Left ventricle myocardium superior (tissue), 1 donor: ENCODE measurements at places on chromosomes 5 and 9.
A peak's percentile ranks its signal among the peaks of the same experiment; 100 is the strongest.

GRCh38 chr5:110836851-110837250, 98.0 kb downstream of the SLC25A46 start:
- no peak for DNase-seq

DNA sequence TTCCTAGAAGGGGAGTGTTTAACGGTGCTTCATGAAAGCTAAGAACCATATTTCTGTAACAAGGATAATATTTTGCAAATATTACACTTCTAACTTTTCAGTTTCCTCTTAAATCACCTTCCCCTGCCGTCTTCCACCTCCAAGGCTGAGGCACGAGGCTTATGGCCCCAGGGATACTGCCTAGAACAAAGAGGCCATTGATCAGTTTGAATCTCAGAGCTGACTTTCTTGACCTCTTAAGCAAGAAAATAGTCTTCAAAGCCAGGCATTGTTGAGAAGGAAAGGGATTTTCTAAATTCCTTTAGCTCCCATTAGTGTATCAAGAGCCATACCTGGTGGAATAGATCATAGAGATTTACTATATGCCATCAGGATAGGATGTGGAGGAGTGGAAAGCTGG, 566.2 kb downstream of the BNC2 start:
- no peak for DNase-seq

DNA sequence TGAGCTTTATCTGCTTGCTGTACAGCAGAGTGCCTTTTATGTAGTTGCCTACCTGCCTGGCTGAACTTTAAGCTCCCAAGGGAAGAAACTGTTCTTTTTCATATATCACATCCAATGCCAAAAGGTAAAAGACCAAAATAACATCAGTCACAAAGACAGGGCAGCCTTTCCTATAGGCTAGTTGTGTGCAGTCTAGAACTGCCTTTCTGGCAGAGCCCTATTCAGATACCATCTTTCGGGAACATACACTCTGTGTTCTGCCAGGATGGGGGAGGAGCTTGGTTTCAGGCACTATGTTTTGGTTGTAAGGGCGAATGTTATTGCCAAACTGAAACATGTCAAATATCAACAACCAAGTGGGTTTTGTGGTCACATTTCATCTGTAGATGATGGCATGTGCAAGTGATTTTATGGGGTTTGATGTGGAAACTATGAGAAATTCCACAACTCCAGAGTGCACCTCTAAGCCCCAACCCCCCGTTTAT, 314.5 kb downstream of the ADGRV1 start:
- no peak for DNase-seq

- DNase-seq, result no peak
Measured at GRCh38 chr9:35757226-35757891, 3.3 kb upstream of the MSMP start.

- DNase-seq, result no peak
Measured at GRCh38 chr9:33868440-33868973, 51.5 kb downstream of the UBE2R2 start.

GRCh38 chr5:84231433-84231832, 153.2 kb downstream of the EDIL3 start:
- DNase-seq, result no peak

GRCh38 chr5:55101556-55102276, 730 bp upstream of the GZMA start:
- DNase-seq, result no peak

- DNase-seq, result no peak
Measured at GRCh38 chr5:126865299-126865698, 88.4 kb downstream of the LMNB1 start.

GRCh38 chr5:28779161-28779754, 1740.9 kb upstream of the CDH9 start:
- DNase-seq, result no peak

DNA sequence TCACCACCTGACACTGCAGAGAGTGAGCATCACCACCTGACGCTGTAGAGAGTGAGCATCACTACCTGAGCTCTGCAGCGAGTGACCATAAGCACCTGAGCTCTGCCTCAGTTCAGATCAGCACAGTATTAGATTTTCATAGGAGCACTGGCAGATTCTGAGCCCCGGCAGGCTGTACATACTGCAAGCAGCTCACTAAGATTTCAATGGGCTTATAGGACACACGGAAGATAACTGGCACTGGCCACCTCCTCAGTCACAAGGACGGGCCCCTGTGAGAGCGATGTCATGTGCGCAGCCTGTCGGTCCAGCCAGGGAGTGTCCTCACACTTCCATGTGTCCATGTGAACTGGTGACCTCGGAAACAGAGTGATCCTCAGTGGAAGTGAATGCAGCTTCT, 153.5 kb upstream of the IRX2 start:
- DNase-seq, result no peak

DNA sequence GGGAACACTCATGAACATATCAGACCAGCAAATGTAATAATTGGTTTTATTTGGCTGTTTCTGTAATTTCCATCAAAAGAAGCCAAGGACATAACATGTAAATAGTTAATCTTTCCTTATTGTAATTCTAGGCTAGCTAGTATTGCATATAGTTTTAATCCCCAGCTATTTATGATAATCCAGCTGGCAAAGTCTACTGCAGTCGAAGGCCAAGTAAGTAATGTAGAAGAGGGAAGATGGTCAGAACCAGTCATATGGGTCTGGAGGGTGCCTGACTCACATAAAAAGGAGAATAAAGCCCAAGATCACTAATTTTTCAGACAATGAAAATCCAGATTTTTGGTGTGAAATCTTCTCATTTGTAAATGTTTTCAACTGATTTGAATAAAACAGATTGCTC, 106.3 kb downstream of the CCDC192 start:
- DNase-seq, result no peak

DNA sequence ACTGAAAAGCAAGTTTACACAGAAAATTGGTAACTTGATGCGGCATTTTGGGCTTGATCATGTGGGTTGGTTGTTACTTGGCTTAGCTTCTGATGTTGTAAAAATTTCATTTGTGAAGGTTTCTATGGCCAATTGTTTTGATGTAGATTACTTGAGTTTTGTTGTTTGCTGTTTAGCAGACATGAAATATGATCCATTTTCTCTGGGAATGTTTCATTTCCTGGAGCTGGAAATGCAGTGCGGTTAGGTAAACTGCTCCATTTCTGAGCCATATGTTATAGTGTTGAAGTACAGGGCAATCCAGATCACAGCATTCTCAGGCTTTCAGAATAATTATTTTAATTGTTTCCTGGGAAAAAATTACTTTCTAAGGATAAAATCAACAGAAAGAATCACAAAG, 396.9 kb downstream of the ENC1 start:
- DNase-seq, result no peak

- DNase-seq, result no peak
Measured at GRCh38 chr5:177124486-177124991, 9.0 kb upstream of the NSD1 start.

DNA sequence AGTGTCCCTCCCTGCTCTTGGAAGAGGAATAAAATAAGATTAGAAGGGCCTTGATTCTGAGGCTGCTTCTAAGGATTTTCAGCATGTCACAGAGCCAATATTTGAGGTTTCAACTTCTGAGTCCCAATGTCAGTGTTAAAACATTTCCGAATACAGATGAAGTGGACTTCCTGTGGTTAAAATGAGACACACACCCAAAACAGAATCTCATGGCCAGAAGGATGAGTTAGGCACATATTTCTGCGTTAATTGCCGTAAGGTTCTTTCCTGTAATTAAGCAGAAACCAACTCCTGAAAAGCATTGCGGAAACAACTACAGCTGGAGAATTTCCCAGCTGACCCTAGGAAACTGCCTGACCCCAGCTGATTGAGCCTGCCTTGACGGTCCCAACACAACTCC, 10.4 kb upstream of the ZNF354B start:
- DNase-seq, result no peak

DNA sequence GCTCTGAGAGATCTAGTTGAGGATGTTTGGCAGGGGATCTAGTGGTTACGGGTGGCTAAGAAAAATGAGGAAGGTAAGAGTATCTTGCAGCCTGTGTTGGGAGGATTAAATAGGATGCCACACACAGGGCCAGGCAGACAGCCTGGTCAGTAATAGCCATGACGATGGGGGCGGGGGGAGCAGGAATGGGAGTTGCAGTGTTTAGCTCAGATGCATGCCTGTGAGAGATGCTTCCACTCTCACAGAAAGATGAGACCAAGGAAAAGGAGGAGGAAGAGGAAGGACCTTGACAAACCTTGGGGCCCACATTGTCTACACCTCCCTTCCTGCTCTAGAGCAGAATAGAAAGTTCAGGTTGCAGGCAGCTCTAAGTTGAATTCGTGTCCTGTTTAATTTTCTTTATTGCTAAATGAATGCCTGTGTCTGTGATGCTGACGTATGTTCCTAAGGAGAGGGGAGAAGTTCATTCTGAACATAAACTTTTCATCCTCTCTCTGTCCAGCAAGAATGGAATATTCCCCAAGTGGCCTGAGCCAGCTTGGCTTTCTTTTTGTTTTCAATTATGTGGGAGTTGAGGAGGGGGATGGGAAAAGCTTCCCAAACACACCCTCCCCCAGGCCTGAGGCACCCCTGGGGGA, 28.7 kb downstream of the TGFBI start:
- DNase-seq, result no peak

GRCh38 chr5:14367364-14367763, 214.2 kb upstream of the OTULINL start:
- no peak for DNase-seq

- no peak for DNase-seq
Measured at GRCh38 chr9:95954940-95955339, 79.4 kb downstream of the ERCC6L2 start.

GRCh38 chr9:130138791-130139190, 33.4 kb upstream of the NCS1 start:
- peak; percentile 57 for DNase-seq

DNA sequence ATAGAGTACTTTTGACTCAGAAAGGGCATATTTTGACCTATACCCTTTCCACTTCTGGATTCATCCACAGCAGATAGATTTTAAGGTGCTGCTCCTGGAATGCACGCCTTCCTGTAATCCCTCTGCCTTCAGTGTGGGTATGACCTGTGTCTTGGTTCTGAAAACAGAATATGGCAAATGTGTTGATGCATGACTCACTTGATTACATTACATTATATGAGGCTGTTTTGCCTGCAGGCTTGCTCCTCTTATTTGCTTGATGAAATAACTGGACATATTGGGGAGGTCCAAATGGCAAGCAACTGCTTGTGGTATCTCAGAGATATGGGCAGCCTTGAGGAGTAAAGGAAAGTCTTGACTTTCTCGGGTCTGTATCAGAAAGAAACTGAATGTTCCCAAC, 468.6 kb downstream of the CDH18 start:
- DNase-seq, result no peak

GRCh38 chr5:6820851-6821479, 107.7 kb downstream of the TENT4A start:
- DNase-seq, result no peak

- DNase-seq, result no peak
Measured at GRCh38 chr9:935348-935965, 41.0 kb upstream of the DMRT3 start.

DNA sequence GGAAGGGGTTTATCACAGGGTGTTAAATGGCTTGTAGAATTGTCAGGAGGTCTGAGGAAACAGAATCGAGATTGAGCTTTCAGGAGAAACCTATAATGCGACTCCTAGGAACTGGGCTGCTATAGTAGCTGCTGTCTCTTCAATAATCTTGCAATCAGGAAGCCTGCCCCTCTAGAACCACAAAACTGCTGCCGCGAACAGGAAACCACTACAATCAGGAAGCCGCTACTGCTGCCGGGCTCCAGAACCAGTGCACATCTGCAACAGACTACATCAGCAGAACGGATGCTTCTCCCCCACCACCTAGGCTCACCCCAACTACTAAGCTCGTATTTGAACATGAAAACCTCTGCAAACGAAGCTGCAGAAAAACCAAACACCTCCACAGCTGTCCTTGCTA, 31.6 kb downstream of the TNFSF8 start:
- peak; percentile 48 for DNase-seq

DNA sequence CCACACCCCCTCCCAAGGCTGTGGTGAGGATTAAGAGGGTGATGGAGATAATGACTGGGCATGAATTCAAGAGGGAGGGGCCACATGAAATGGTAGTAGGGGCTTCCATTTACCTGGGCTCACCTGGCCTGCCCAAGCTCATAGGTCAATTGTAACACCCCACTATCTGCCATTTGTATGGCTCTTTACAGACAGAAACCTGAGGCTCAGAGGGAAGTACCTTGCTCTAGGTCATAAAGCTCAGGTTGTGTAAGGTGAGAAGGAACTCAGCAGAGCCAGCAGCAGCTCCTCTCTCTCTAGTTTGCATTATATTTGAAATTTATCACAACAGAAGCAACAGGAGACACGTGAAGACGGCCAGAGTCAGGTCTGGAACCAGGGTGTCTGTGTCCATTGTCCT, 133.4 kb upstream of the ALDH1B1 start:
- DNase-seq, result no peak

DNA sequence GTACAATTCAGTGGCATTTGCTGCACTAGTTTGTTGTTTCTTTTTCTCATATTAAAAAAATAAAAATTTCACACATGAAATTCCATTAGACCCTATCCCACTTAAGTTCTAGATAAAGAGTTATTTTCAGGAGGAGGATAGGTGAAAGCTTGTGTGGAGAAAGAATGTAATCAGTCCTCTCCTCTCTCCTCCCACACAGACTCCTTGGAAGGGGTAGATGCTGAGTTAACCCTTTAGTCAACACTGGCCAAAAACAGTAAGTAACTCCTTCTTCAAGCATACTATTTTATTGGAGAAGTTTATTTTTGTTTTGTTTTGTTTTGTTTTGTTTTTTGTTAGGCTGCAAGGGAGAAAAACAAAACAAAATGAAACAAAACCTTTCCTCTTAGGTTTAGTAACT, 30.6 kb upstream of the LMNB1 start:
- no peak for DNase-seq

- DNase-seq, result no peak
Measured at GRCh38 chr9:36946653-36947052, 87.4 kb downstream of the PAX5 start.

- DNase-seq, result no peak
Measured at GRCh38 chr5:120240706-120241105, 223.4 kb upstream of the PRR16 start.

GRCh38 chr5:163885117-163885516, 379.7 kb downstream of the MAT2B start:
- no peak for DNase-seq

GRCh38 chr9:73042155-73042554, 89.3 kb upstream of the ALDH1A1 start:
- no peak for DNase-seq

- no peak for DNase-seq
Measured at GRCh38 chr5:158116965-158117364, 258.0 kb upstream of the CLINT1 start.

DNA sequence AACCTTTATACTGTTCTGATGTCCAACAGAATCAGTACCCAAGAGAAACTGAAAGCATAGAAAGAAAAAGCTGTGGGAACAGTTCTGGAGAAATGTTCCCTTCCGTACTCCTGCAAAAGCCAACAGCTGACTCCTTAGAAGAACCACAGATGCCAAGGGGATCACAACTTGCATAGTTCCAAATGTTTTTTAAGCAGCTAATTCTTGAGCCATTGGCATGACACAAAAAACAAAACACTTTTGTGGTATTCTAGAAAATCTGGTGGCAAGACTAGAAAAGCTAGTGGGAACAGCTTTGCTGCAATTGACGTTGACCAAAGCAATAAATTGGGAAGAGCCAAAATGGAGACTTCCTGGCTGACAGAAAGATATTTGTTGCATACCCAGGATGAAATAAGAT, 189.9 kb downstream of the ARL15 start:
- DNase-seq, result no peak
